Ascending aorta (tissue), 2 donors: ENCODE measurements at places on chromosomes 1 and 21. TPM values are rescaled to one million over a fixed set of nuclear protein-coding genes. Genes with fewer than 3 reads are reported as not detected.

Gene RGSL1
- total RNA-seq, result not detected

Gene TSPAN2
- 10.9 TPM for total RNA-seq

Gene PLA2G2C
- total RNA-seq, result not detected

Gene SETD4
- 35.9 TPM for total RNA-seq

Gene CASZ1
- total RNA-seq, result 25.8 TPM

Gene RYR2
- total RNA-seq, result 15.2 TPM

Gene ANKRD34A
- total RNA-seq, result 13.6 TPM

Gene GBP7
- not detected for total RNA-seq

Gene LCE2C
- not detected for total RNA-seq

Gene IGSF21
- total RNA-seq, result 2.4 TPM

Gene NBPF6
- not detected for total RNA-seq

Gene BRINP3
- total RNA-seq, result 1.5 TPM

Gene TNFRSF9
- not detected for total RNA-seq

Gene PAQR6
- total RNA-seq, result not detected

Gene AQP10
- total RNA-seq, result not detected

Gene ANKRD35
- 19.9 TPM for total RNA-seq

Gene CNKSR1
- total RNA-seq, result not detected
